ENCODE measurements at places on chromosomes 12 and 14.

DNA sequence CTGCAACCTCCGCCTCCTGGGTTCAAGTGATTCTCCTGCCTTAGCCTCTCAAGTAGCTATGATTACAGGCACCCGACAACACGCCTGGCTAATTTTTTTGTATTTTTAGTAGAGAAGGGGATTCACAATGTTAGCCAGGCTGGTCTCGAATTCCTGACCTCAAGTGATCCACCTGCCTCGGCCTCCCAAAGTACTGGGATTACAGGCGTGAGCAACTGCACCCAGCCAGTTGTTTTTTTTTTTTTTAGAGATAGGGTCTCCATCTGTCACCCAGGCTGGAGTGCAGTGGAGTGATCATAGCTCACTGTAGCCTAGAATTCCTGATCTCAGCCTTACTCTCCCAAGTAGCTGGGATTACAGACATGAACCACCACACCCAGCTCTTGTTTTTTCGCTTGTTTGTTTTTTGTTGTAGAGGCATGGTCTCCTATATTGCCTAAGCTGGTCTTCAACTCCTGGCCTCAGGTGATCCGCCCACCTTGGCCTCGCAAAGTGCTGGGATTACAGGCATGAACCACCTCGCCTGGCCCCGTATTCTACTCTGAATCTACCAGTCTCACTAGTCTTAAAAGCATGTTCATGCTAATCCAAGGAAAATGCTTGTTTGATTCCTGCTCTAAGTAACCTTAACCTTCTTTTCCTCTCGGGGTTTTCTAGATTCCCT is 31.7 kb upstream of the STRN3 start:
- no peak for DNase-seq

DNA sequence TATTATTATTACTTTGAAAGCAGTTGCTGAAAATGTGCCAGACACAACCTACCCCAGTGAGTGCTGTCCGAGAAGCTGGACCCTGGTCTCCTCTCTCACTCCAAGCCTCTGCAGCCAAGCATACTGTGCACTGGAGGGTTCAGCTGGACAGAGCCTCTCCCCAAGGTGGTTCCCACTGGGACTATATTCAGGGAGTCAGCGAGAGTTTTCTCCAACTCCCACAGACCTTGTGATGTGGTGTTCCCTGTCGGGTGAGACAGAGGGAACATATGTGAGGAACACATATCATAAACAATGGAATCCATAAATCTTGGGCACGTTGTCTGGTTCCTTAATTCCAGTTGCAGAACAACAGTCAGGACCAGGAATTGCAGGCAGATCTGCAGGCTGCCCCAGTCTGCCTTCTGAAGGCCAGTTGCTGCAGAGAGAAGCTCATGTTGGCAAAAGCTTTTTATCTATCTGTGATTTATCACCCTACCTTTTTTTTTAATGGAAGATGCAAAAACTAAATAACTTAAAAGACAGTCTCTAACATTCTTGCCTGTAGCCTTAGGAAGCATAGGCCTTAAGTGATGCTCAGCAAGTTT is 619.8 kb upstream of the TBX3 start:
- DNase-seq, result no peak

GRCh38 chr14:35122696-35123387 is 490 bp downstream of the PRORP start:
- peak; percentile 15 for DNase-seq

- DNase-seq, result no peak
These were observed 13.9 kb upstream of the KRR1 start for GRCh38 chr12:75525263-75525662.

GRCh38 chr14:55951341-55952206 is 166.6 kb upstream of the PELI2 start:
- no peak for DNase-seq

- no peak for DNase-seq
These were observed 14.2 kb upstream of the SLC24A4 start for GRCh38 chr14:92308716-92309115.

- DNase-seq, result no peak
These were observed 48.0 kb downstream of the WNK1 start for GRCh38 chr12:800401-800800.

DNA sequence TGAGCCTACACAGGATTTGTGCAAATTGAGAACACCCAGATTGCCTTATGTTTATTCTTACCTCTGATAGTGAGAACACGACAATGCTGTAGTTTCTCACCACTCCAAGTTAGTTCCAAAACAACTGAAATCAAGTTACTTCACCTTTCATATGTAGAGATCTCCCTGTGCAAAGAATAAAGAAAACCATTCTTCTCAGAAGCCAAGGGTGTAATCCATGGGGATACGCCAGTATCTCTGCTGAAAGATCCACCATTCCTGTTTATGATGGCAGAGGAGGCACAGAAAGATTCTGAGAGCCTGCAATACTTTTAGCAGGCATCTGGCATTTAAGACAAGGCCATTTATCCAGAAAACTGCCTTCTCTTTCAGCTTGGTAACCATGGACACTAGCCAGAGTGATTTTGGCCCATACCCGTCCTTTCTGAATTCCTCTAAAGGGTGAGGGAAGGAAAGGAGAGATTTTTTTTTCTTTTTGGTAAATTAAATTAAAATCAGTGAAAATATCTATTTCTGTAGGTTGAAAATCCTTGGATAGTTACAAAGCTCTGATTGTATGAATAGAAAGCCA is 355.4 kb upstream of the FAR2 start:
- no peak for DNase-seq

DNA sequence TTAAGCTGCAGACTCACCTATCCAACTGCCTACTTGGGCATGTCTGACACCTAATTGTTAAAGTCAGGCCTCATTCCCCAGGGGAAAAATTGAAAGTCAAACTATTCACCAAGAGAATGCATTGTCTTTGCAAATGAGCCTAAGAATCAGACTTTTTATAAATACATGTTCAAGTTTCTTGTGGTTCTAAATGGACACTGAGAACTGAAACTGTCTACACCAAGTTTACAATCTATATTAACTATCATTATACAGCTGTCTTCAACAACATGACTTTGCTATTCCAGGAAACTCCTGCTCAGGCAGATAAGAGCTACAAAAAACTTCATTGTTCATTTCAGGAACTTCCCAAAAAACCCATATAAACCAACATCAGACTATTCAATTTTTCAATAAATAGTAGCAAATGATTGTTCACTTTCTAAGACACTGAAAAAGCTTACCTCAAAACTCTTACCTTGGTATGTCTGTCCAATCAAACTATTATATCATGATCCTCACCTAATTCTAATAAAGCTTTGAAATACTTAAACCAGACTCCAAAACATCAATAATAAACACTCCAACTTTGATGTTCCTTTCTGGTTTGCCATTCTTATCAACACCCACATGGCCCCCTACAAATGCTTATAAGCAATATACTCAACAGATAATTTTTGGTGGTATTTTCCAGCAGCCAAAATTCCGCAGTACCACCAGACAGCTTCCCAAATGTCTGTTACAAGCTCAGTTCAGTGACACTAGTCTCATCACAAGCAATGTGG is 24.2 kb downstream of the CDK17 start:
- DNase-seq, result no peak

DNA sequence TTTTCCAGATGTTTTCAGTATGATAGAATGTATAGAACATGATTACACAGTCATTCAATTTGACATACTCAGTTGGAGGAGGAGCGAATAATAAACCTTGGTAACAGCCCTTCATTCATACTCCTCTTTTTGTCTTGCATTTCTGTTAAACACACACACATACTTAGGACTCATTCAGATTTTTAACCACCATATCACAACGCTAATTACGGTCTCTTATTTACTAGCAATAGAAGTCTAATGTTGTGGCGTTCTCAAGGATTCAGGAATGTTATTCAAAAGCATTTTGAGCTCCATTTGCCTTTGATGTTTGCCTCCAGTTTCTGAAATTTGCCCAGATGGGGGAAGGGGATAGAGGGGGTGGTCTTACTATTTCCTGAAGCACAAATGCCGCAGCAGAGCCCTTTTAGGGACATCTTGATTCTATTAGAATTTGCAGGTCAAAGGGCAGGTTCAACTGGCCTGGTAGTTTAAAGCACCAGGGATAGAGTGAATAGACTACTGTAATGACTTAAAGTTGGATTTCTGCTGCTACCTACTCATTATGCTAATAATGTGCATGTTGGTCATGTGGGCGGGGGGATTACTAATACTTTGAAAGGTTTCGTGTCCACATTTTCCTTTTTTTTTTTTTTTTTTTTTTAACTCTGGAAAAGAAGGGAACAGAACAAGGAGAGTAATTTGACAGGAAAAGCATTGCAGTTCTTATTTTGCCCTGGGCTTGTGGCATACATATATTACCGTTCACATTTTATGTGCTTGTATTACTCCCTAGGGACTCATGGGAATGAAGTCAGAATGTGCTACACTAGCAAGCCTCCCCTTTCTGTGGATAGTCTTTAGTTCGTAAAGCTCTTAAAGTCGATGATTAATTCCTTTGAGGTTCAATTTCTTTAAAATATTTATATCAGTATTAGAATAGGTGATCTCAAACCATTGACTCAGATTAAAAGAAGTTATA is 226.8 kb downstream of the FBXL14 start:
- DNase-seq, result no peak

DNA sequence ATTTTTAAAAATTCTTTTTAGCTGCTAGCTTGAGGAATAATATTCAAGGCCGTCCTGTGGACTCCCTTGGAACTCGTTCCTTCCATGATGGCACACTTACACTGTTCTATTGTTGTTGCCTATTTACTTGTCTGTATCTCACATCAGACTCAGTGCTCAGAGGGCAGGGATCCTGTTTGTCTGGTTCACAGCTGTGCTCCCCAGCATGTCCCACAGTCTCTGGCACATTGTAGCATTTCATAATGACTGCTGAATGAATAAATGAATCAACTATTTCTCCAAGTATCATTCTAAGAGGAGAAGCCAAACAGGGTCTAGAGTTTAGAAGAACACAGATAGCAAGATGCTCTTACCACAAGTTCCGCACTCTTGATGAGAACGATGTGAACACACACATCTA is 48.0 kb downstream of the NTN4 start:
- no peak for DNase-seq

- no peak for DNase-seq
These were observed 84.5 kb downstream of the PLEKHG3 start for GRCh38 chr14:64788706-64789105.

DNA sequence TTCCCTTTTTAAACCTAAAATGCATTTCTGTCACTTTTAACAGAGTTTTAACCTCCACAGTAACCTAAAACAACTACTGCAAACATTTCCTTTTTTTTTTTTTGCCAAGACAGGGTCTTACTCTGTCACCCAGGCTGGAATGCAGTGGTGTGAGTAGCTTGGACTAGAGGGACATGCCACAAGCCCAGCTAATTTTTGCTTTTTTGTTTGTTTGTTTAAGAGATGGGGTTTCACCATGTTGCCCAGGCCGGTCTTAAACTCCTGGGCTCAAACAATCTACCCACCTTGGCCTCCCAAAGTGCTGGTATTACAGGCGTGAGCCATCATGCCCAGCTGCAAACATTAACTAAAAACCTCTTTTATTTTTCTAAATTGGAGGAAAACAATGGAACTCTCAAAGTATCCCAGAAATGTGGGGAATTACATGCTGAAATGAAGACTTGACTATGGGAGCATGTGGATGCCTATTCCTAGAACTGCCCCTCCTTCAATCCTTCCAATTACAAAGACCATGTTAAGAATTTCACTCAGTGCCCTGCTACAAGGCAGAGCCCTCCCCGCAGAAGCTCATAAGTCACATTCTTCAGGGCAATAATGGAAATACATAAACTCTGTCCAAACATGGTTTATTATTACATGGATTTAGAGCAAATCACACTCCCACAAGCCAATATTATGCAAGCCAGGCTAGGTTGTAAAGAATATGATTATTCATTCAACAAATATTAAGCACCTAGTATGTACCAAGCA is 66.9 kb downstream of the C12orf56 start:
- DNase-seq, result no peak

DNA sequence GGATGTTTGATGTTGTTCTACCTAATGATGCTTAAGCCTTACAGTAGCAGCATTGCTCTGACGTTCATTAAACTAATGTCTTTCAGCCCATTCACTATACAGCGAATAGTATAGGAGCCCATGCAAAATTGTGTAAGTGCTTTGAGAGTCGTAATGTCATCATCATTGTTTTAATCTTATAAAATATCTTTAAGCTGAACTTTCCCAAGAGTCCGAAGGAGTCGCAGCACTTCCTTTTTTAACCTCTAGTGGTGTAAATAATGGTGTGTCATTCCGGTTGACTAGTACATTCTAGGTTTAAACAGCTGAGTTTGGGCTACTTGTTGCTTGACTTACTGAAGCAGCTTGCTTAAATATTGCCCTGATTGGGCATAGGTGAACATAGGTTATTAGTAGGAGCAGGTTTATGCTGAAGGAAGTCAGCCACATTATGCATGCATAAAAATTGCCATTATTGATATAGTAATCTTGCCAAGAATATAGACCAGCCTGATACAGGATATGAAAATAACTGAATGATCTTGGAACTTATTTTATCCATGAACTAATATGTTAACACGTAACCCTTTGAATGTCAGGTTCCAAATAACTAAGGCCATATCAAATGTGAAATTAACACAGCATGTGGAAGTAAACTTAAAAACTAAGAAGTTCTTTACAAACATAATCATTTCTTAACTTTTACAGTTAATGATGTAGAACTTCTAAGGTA is 2.6 kb downstream of the WNK1 start:
- peak; percentile 65 for DNase-seq

- no peak for DNase-seq
These were observed 51.4 kb downstream of the LEMD3 start for GRCh38 chr12:65220761-65221160.

DNA sequence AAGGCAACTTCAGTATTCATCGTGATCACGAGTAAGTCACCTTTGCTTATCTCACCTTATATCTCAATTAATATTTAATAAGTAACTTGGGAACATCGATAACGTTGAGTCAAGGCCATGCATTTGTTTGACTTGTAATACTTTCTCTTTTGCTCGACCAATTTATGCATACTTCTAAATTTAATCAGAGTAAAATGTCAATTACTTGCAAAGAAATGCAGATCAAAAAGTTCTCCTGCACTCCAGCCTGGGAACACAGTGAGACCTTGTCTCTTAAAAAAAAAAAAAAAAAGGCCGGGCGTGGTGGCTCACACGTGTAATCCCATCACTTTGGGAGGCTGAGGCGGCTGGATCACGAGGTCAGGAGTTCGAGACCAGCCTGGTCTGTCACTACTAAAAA is 11.8 kb upstream of the HIP1R start:
- DNase-seq, result no peak

GRCh38 chr12:12823300-12823699 is 10.2 kb downstream of the DDX47 start:
- no peak for DNase-seq

DNA sequence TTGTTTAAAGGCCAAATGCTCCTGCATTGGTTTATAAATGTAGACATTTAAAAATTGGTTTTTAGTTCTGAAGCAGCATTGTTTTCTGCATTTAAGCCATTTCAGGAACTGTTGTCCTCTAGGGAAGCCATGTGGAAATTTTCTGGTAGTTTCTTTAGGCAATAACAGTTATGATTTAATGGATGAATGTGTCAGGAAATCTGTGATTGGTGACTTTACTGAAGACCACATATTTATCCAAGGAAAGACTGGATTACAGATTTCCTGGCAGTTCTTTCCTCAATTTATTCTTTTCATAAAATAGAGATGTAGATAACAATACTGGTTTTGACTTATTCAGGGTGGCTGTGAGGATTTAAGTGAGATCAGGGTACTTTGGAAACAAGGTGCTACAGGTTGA is 27.6 kb downstream of the TBC1D15 start:
- DNase-seq, result no peak

Data from HuH-7.5 (cell line).